ENCODE measurements at places on chromosomes 1 and 21.

DNA sequence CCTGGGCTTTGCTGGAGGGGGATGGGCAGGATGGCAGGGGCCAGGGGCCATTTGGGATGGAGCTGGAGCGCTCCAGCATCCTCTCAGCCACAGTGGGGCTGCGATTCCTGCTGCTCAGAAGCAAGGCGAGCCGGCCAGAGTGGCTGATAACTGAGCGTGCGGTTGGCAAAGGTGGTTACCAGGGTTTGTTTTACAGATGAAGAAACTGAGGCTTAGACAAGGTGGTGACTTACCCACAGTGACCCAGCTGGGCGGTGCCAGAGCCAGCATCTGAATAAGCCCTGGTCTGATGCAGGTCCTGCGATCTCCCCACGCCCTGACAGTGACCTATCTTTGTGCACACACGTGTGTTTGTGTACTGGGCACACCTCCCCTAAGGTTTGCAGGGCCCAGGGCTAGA lies 5.9 kb upstream of the PRXL2B start:
- no peak for DNase-seq

DNA sequence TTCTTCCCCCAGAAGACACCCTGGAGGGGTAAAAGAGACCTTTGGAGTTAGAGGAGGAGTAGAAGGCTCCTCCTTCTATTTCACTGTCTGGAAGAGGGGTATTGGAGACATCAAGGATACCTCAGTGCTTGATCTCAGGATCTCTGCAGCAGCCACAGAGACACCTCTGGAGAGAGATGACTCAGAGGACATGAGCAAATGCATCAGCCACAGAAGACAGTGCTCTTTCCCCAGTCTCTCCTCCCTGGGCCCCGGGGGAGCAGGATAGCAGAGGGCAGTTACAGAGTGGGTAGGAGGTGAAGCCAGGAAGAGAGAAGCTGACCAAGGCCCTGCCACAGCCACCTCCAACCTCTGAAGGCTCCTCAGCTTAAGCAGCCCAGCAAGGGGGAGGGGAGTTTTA lies 15.3 kb upstream of the TEDDM1 start:
- DNase-seq: no peak

GRCh38 chr1:77319036-77319705 lies 37.4 kb downstream of the AK5 start:
- DNase-seq: no peak

- no peak for DNase-seq
These were observed 436.4 kb downstream of the PTBP2 start for GRCh38 chr1:97157991-97158390.

DNA sequence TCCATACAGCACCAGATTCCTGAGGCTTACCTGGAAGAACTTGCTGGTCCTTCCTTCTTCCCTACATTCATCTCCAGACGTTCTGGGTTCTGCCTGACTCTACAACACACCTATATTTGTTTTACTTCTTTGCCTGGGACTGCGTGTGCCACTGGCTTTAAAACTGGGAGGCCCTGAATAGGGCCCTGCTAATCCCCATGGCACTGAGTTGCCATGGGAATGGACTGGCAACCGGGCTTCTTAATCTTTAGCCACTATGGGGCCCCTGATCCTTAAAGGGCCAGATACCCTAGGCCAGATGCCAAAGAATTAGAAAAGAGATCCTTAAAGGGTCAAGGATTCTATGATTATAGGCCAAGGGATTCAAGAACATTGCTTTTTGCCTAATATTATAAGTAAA lies 24.4 kb upstream of the CADM3 start:
- no peak for DNase-seq

GRCh38 chr1:75133750-75134646 lies at the start of gene LHX8:
TSS of gene LHX8 (plus strand) at chr1:75134388. CDS start at chr1:75136615, 2,227 bp downstream.
- no peak for DNase-seq

DNA sequence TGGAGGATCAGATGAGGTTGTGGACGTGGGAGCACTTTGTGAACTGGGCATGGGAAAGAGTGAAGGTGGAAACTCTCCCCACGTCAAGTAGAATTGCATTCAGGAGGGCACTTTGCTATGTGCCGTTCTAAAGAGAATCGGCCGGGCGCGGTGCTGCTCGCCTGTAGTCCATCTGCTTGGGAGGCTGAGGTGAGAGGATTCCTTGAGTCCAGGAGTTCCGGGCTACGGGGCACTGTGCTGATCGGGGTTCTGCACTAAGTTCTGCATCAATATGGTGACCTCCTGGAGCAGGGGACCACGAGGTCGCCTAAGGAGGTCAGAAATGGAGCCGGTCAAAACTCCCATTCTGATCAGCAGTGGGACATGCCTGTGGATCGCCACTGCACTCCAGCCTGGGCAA lies 141.9 kb downstream of the PEX14 start:
- DNase-seq: no peak

DNA sequence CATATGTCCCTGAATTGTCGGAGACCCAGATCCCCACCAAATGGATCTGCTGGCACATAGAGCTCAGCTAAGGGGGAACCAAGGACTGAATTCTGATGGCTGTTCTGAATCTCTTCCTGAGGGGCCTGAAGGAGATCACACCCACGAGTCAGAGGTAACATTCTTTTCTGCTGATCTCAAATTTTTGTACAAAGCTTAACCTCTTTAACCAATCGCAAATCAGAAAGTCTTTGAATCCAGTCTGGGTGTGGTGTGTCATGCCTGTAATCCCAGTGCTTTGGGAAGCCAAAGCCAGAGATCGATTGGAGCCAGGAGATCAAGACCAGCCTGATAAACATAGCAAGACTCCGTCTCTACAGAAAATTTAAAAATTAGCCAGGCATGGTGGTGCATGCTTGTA lies 62.8 kb upstream of the PRRC2C start:
- no peak for DNase-seq

DNA sequence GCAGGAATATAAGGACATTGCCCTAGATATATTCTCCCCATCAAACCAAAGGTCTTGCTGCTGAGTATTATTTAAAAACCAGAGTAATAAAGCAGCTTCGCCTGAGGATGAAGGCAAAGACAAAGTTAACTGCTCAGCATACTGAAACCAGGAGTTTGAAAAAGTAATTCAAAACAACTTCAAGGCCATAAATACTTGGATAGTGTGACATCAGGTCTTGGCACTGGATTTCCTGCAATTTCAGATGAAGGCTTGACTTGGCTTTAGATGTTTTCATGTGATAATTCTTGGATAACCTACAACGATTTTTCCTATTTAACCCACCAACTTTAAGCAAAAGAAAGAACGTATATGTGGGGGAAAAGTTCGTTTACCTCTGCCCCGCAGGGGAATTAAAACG lies 10.6 kb downstream of the SOD1 start:
- no peak for DNase-seq

DNA sequence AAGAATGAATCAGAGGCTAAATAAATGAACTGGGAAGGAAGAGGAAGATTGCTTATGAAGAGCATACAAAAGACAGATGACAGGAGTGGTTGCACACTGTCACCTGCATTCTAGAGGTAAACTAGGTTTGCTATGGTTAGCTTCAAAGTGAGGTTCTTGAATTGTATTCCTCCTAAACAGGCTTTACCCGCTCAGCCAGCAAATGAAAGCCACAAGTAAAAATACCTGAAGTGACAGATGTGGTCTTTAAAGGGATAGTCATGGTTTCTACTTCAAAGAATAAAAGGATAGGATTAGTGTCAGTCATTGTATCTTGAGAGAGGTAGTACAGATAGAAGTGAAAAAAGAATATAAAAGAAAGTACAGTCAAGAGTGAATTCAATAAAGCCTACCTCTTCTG lies 32.4 kb upstream of the PRDX6 start:
- no peak for DNase-seq

DNA sequence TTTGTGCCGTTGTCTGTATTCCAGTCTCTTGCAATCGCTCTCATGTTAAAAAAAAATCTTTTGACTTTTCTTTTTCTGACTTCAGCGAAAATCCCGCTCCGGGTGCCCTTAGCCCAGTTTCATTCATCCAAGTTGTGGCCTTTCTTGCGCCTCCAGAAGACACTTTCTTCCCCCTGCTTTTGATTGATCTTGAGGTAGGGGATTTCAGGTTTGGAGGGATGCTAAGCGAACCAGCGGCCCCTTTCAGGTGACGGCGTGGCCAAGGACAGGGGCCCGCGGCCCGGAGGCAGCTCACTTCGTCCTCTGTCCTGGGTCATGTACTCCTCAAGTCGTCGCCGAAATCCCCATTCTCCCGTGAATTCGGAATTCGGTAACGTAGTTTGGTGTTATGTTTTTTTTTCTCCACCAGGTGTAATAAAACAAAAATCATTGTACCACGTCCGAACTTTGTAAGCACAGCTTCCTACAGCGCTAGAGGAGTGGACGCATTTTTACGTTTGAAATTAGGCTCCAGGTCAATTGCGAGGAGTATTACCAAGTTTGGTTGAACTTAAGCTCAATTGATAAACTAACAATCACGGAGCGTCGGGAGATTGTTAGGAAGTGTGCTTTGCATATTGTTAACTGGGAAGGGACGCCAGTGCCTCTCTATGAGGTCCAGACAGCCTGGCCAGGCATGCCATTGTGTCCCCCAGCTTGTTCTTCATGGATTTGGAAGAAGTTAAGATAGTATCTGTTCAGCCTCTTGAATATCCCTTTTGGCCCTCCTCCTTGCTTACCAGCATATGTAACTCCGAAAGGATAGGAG lies 1.1 kb downstream of the MRPS6 start:
- no peak for DNase-seq

GRCh38 chr1:223771469-223771813 lies 59.1 kb downstream of the CAPN2 start:
- no peak for DNase-seq

DNA sequence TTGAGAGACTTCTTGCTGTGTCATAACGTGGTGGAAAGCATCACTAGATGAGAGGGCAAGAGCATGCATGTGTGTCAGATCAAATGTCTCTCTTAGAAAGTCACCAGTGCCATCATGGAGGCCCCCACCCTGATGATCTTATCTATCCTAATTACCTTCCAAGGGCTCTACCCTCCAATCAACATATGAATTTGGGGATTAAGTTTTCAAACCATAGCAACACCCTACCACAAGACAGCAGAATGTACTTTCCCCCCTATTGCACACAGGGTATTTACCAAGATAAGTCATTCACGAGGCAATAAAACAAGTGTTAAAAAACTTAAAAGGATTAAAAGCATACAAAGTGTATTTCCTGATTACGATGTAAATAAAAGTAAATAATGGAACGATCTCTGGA lies 515.6 kb downstream of the LMO4 start:
- no peak for DNase-seq

DNA sequence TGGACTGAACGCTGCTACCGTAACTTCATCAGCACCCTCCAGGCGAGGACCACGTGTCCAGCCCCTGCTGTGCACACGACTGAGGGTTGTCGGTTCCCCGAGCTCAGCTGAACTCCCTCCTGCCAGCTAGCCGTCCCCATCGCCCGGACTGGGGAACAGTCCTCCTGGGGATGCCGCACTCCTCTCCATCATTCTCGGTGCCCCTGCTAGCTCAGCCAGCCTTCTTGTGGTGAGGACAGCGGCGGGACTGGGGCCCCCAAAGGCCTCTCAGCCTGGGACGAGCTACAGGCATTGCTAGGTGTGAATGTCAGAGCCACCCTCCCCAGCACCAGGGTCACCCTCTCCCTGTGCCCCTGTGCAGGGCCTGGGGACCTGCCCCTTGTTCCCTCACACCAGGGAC lies 8.8 kb upstream of the TTC34 start:
- DNase-seq: no peak

GRCh38 chr1:154419620-154420571 lies 14.8 kb downstream of the IL6R start:
- no peak for DNase-seq

DNA sequence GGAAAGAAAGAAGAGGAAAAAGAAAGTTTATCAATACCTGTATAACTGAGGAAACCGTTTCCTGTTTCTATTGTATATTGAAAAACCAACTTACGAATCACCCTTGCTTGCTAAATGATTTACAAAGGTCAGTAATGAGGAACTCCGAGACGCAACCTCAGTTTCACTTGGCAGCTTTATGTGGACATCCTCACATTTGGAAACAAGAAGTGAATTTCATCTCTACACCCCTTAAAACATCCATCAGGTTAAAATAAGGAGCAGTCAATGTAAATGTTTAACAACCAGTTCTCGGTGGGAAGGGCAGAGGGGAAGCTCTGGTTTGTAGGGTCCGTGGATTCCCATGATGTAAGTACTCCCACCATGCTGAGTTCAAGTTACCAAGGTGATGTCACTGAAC lies 481.7 kb upstream of the RUNX1 start:
- DNase-seq: no peak

DNA sequence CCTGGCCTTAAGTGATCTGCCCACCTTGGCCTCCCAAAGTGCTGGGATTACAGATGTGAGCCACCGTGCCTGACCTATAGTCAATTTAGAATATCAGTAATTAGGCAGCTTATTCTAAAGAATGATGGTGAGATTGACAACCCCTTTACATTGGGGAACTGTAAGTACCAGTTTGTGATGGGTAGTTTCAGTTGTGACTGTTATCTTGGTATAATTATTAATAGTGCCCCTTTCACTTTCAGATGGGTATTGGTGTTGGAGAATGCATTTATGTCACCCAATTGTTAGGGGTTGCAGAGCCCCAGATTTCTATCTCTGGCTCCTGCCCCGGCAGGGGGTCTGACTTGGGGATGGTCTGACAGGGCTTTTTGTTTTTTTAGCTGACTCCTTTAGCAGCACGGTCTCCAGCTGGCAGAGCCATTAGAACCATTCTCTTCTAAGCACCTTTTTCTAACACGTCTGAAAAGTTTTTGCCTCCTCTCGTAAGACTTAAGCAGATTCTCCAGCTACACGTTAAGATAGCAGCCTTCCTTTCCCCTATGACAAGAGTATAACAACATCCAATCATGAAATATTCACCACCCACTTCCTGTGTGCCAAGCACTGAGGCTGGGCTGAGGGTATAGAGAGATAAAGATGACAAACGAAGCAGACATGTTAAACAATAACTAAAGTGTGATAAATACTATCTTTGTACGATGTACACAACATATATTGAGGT lies 157.8 kb downstream of the SDCCAG8 start:
- no peak for DNase-seq

DNA sequence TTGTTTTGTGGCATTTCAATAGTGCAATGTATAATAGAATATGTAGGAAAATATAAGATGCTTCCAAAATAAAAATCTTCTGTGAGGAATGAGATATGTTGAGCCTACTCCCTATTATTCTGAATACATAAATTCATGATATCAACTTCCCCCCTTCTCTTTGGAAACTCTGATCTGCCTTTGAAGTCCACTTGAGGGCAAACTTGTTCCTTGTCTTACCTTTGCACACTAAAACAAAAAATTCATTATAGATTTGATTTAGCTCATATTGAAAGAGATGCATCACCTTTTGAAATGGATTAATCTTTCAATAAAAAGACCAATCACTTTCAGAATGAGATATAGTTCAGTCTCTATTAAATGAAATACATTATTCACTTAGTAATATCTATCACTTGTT lies 580.7 kb upstream of the ADGRL4 start:
- no peak for DNase-seq

All from activated gamma-delta T cell (primary cell).